ENCODE measurements at places on chromosomes 7 and 10. TPM values are rescaled to one million over a fixed set of nuclear protein-coding genes. Genes with fewer than 3 reads are reported as not detected.
A peak's percentile ranks its signal among the peaks of the same experiment; 100 is the strongest.

- no peak for DNase-seq
Observed at GRCh38 chr7:2993868-2994267, 49.8 kb downstream of the CARD11 start.

- DNase-seq = no peak
Observed at GRCh38 chr10:6621536-6621935, 41.5 kb upstream of the PRKCQ start.

DNA sequence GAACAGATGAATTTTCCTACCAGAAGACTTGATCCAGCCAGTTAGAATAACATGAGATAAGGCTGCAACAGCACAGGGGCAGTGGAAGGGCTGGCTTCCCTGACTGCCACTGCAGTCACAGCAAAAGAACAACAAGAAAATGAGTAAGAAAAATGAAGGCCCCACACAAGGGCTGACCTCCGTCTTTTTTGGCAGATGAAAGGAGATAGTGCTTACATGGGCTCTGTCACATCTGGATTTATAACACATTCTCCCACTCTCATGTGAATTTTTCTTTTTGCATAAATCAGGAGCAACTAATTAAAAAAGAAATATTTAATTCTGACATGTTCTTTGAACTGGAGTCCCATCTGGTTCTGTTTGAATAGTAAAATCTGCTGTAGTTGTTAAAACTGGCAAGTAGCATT, 99.6 kb downstream of the NRP1 start:
- peak; percentile 73 for DNase-seq

DNA sequence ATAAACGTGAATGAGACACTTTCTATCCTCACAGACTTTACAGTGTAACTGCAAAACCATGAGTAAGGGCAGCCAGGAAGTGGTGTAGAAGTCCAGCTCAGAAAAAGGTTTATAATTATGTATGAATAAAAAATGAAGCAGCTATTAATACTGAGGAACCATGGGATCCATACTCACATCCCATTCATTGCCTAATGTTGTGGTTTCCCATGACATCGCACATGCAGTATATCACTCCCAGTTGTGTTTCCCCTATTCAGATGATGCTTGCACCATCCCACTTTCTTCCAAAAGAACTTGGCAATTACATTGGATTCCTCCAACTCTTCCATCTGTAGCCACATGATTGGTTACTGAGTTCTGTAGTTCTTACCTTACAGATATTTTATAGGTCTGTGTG, 74.5 kb upstream of the SEMA3D start:
- DNase-seq = no peak

The MYH16 gene
- 0.50 TPM for polyA plus RNA-seq

DNA sequence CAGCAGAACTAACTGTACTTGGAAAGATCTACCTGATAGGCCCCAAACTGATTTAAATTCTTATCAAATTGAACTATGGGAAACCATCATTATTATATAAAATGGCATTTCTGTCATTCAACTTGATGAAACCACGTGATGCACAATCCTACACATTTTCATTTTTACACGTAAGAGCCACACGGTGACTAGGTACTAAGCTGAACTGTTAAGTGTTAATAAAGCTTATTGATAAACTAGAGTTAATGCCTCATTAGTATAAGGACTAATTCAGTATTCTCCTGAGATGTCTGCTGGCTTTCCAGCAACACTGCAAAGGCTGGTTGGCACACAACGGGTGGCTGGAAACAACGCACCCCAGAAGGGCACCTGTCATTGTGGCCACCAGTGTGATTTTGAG, 4.6 kb downstream of the NCAPG2 start:
- DNase-seq = no peak

GRCh38 chr10:94005050-94005449, 11.3 kb downstream of the PLCE1 start:
- no peak for DNase-seq

The PRPF18 gene
- 24.0 TPM for polyA plus RNA-seq

DNA sequence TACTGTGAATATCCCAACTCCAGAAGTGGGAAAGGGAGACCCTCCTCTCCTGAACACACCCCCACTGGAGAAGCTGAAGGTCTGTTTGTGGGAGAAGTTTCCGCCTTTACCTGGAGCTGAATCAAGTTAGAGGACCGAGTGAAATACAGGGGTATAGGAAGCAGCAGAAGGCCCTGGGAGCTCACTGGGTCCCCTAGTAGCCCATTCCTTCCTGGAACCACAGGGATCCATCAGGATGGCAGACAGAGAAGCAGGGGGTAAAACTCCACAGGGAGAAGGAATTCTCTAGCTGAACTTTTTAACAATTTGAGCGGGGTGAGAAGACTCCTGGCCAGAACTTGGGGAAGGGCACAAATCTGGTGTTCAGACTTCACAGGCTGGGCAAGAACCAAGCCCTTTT, 275.8 kb downstream of the GRID1 start:
- no peak for DNase-seq

GRCh38 chr10:14141283-14141682, 189.4 kb downstream of the FRMD4A start:
- no peak for DNase-seq

DNA sequence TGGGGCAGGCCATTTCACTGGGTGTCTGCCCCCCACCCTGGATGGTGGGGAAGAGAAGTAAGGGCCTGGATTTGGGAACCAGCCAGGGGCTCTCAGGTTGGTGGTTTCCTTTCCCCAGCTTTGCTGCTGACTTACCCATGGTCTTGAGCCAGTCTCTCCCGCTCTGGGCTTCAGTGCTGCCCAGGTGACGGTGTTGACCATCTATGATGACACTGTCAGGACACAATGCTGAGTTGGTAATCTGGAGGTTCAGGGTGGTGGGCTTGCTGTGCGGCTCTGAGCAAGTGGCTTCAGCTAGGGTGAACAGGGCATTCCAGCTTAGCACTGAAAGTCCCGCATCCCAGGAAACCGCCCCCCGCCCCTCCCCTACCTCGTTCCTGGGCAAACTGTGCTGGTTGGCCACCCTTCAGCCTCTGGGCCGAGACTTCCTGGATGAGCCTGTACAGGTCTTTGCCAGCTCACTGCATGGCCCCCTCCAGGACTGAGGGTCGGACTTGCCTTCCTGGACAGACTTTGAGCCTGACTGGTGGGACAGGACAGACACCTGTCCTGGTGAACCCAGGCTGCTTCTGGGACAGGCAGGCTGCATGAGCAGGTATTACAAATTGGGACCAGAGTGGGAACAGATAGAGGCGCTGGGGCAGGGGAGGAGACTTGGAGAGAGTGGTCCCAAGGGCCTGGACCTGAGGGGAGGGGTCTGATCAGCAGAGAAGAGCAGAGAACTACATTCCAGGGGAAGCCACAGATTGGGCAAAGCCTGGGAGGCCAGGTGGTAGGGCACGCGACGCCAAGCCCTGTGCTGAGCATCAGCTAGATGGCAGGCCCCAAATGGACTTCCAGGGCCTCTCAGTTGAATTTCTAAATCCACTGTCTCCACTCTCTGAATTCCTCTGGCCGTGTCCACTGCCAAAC, 19.9 kb upstream of the ZMIZ1 start:
- DNase-seq = no peak

DNA sequence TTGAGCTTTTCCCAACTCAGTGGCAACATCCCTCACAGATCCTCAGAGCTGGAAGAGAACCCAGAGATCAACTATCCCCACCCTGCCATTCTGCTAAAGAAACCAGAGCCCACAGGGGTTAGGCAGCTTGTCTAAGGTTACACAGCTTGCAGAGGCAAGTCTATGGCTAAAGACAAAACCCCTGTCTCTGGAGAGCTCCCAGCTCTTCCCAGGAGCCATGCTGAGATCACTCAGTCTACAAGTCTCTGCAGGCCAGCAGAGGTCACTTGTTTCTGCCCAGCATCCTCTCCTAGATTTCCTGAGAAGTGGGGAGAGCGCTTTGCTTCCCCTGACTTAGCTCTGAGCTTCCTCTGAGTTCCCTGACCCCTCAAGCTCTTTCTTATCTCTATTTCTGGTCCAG, 28.5 kb upstream of the LOXL4 start:
- DNase-seq = no peak

DNA sequence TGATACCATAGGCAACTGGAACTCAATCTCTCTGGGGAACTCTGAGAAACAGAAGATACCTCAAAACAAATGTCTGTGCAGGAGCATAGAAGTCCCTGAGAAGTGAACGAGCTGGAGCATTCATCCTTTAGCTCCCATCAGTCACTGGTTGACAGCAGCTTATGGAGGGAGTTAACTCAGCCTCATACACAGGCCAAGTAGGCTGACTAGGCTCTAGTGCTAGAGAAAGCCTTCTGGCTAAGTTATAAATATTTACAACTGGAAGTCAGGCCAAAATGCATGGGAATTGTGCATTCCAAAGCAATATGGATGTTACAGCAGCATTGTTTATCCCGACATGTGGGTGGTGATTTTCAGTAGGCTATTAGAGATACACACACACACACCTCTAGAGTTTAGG, 66.5 kb downstream of the ANK3 start:
- DNase-seq = no peak

The RRP12 gene
- 14.8 TPM for polyA plus RNA-seq

DNA sequence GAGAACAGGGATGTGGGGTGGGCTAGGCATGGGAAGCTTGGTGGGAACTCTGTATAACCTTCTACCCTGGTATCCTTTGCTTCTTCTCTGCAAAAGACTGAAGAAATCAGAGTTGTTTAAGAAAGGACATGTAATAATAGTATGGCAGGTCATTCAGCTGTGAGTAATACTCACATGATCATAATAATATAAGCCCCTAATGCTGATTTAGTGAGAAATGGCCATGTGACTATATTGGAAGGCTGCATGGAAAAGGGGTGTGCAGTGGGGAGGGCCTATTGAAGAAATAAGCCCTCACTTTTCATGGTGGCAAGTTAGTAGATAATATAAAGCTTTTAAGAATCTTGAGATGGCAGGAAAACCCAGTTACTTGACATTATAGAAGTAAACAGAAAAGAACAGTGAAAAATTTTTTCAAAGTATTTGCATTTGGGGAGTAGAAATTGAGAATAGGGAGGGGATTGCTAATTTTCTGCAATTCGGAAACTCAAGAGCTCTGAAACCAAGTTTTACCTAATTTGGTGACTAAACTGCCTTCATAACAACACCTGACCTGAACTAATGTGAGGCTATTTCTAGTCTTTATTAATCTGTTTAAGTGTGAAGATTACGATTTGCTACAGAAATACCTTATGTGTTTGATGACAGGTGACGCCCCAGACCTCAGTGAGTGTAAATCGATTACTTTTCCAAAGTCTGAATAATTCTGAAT, 44.4 kb downstream of the ATXN7L1 start:
- DNase-seq = no peak

GRCh38 chr7:25459057-25459456, 230.8 kb upstream of the NPVF start:
- no peak for DNase-seq

The SPDYE5 gene
- 3.1 TPM for polyA plus RNA-seq

GRCh38 chr10:5976512-5977470, 552 bp downstream of the IL15RA start:
- DNase-seq = no peak

DNA sequence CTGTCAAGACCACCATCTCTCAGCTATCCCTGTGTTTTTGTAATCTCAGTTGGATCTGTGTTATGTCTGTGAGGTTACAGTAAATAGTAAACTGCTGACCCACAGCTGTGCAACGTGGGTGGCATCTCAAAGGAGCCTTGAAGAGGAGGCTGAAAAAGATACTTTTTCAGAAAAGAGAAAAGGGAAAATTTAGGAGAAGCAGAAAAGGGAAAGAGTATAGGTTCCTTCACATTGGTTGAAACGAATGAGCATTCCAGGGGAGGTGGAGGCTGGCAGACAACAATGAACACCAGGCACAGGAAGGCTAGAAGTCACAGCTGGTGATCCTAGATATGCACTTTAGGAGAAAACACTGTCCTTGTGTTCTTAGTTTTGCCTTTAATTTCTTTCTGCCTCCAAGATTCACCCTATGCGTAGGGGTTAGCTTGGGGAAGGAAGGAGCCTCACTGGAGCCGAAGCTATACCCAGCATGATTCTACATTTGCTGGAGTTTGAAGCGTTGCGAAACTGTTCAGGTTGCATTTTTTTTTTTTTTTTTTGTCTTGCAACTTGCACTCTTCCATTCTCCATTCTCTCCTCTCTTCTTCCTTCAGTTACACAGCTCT, 18.3 kb downstream of the CPED1 start:
- no peak for DNase-seq

The PTPN12 gene
- polyA plus RNA-seq = 99.5 TPM

Measured in left renal pelvis (tissue), 4 donors.